Stimulated activated CD8-positive, alpha-beta memory T cell treated with anti-CD3 and anti-CD28 coated beads, Interleukin-12 subunit alpha, Interleukin-12 subunit beta, amount 100 ng/mL, for 1 hour (primary cell): ENCODE measurements at places on chromosomes 7 and 10.

DNA sequence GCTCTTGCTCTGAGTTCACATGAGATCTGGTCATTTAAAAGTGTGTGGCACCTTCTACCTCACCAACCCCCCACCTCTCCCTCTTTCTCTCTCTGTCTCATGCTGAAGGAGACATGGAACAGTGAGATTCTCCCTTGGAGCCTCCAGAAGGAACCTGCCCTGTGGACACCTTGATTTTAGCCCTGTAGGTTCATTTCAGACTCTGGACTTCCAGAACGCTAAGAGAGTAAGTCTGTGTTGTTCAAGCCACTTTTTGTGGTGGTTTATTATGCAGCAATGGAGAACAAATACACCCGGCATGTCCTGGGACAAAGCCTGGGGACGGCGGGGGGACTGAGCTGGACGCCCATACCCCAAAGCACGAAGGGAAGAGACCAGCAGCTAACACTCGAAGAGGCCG lies 20.7 kb upstream of the GIMAP8 start:
- DNase-seq = no peak

GRCh38 chr10:92590623-92591549 lies 2.0 kb upstream of the KIF11 start:
- no peak for DNase-seq

- DNase-seq = no peak
Observed at GRCh38 chr10:27865221-27865635, 119.6 kb upstream of the MKX start.

DNA sequence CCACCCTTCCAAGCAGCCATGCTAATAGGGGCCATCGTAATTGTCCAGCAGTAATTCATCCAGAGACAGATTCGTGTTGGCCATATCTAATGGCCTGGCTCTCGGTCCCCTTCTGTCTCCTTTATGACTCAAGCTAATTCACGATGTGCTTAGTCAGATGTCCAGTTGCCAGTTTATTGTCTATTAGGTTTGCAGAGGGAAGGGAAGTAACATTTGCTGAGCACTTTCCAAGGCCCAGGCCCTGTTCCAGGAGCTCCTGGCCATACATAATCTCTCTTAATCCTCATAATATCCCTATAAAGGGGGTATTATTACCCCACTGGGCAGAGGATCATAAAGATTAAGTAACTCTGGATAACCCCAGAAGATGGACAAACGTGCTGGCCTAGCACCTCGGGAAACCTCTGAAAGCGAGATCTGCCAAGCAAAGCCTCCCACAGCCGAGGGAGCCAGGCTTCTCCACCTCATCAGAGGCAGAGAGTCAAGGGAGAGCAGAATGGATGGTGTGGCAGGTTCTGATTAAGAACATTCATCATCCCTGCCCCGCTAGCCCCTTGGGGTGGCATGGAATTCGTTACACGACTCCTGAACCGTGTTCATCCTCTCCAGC lies 153.7 kb downstream of the PLXNA4 start:
- DNase-seq = no peak

DNA sequence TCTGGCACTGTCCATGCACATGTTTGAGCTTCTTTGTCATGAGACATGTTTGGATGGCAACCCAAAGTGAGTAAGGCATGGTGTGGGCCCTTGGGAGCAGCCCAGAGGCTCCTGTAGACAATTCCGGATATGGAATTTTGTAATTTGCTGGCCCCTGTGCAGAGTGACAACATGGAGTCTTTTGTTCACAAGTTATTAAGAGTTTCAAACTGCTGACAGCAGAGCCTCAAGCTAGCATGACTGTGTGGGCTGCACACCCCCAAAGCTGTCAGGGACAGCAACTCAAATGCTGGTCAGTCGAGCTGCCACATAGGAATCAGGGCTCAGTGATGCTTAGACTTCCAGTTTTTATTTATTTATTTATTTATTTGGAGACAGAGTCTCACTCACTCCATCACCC lies 7.0 kb upstream of the MYL7 start:
- DNase-seq = no peak
